ENCODE measurements at places on chromosomes 13 and 19. TPM values are rescaled to one million over a fixed set of nuclear protein-coding genes. Genes with fewer than 3 reads are reported as not detected.

GRCh38 chr19:44694184-44694579 lies 4.8 kb upstream of the CEACAM16 start:
- peaks cover 6% of the 10 kb centered on the region for H3K4me1 ChIP-seq
- H3K27ac ChIP-seq, result no peak overlapping the region
- DNase-seq, result no peak
- H3K4me3 ChIP-seq, result no peak overlapping the region
- H3K36me3 ChIP-seq, result no peaks in the 10 kb centered on the region

DNA sequence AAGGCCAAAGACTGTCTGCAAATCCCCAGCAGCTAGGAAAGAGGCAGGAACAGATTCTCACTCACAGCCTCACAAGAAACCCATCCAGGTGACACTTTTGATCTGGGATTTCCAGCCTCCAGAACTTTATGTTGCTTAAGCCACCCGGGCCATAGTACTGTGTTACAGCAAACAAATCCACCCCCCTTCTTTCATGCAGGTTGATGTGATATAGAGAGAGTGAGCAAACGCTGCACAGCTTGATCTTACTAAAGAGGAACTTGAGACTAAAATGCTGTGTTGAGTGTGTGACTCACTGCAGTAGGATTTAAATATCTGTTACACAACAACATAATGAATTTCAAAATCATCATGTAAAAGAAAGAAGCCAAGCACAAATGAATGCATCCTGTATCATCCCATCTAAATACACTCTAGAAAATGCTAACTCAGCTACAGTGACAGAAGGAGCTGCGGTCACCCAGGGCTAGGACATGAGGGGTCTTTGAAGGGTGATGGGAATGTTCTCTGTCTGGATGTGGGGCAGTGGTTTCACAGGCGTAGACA lies 32.2 kb downstream of the RCBTB2 start:
- peak overlapping the region; percentile 22 for H3K27ac ChIP-seq
- peaks cover 7% of the 10 kb centered on the region for H3K4me1 ChIP-seq
- H3K4me3 ChIP-seq, result no peak overlapping the region
- DNase-seq, result peak; percentile 88
- H3K36me3 ChIP-seq, result peaks cover 1% of the 10 kb centered on the region
- no peaks in the 10 kb centered on the region for H3K27me3 ChIP-seq

DNA sequence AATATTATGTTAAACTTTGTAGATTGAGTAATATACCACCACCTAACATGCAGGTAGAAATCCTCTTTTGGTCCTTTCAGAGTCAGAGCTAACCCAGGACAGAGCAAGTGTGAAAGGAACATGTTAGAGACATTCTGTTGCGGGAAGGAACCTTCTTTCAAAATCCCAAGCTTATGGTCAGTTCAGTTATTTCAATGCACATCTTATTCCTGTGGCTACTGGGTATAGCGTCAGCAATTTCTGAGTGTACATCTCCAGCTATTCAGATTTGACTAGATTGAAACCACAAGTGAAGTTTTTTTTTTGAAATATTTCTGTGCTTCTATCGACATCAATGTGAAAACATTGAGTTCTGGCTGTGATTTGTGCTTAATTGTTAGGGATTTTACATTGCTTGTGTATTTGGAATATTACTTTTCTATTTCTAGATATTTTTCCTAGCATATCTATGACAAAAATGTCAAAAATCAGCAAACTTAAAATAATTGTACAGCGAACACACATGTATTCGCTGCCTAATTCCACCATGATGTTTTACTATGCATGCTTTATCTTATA lies 165.3 kb downstream of the LMO7 start:
- H3K36me3 ChIP-seq, result peaks cover 5% of the 10 kb centered on the region
- peaks cover 7% of the 10 kb centered on the region for H3K4me1 ChIP-seq
- H3K27me3 ChIP-seq, result no peaks in the 10 kb centered on the region
- H3K27ac ChIP-seq, result no peak overlapping the region
- DNase-seq, result no peak
- no peak overlapping the region for H3K4me3 ChIP-seq

DNA sequence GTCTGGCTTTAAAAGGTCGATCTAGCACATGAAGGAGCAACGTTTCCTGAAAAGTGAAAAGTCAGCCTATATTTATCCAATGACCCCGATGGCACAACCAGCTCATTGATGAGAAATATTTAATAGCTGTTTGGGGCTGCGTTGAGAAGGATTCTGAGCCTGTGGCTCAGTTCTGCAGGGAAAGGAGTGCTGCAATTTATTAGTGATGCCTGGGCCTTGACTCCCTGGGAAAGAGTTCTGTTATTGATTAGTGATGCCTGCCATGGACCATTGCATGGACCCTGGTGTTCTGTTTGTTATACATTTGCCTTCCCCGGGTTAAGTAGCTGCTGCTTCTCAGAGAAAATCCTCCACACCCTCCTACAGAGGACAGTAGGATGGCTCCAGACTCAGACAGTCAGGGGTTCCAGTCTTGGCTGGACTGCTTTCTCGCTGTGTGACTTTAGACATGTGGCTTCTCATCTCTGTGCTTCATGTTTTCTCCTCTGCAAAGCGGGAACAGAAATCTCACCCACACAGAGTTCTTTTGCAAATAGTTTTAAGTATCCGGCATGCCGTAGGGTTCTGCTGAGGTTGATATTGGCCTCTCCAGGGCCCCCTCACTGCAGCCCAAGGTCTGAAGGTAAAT lies 17.7 kb upstream of the PTPRS start:
- peaks cover 4% of the 10 kb centered on the region for H3K27me3 ChIP-seq
- H3K27ac ChIP-seq, result no peak overlapping the region
- H3K36me3 ChIP-seq, result no peaks in the 10 kb centered on the region
- no peak overlapping the region for H3K4me3 ChIP-seq

DNA sequence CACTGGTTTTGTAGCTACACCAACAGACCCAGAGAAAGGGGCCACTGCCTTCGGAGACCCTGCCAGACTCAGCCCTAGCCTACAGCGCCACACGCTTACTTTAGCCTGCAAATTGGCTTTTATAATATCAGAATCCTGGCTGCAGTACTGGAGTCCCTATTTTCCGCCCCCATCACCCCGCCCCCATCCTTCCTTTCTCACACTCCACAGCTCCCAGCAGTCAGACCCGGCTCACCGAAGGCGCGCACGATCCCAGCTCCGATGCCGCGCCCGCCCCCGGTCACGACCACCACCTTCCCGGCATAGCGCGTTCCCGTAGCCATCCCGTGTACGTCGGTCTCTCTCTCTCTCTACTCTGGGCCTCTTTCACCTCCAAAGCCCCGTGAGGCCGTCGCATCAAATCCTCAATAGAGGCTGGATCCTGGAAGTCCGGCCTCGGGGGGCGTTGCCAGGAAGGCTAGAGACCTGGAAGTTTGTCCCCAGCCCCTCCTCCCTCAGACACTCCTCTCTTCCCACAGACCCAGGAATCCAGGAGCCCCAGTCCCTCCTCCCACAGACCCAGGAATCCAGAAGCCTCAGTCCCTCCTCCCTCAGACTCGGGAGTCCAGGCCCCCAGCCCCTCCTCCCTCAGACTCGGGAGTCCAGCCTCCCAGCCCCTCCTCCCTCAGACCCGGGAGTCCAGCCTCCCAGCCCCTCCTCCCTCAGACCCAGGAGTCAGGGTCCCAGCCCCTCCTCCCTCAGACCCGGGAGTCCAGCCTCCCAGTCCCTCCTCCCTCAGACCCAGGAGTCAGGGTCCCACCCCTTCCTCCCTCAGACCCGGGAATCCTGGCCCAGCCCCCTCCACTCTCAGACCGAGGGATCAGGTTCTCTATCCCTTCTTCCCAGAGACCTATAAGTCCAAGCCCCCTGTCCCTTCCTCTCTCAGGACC lies at the start of gene HSD17B14:
TSS of gene HSD17B14 (minus strand) at position 403 of the 929 bp plus-strand sequence. CDS start at position 323, 80 bp downstream.
- DNase-seq, result peak; percentile 69
- H3K4me1 ChIP-seq, result peaks cover 13% of the 10 kb centered on the region
- no peaks in the 10 kb centered on the region for H3K27me3 ChIP-seq
- H3K4me3 ChIP-seq, result peak within 1 kb of the TSS; percentile 64
- H3K36me3 ChIP-seq, result peaks cover 6% of the 10 kb centered on the region

- H3K27me3 ChIP-seq, result peaks cover 3% of the 10 kb centered on the region
- no peak overlapping the region for H3K27ac ChIP-seq
- H3K4me3 ChIP-seq, result no peak overlapping the region
- H3K4me1 ChIP-seq, result no peaks in the 10 kb centered on the region
- no peaks in the 10 kb centered on the region for H3K36me3 ChIP-seq
These were observed 40.6 kb downstream of the TNFSF11 start for GRCh38 chr13:42614436-42615035.

DNA sequence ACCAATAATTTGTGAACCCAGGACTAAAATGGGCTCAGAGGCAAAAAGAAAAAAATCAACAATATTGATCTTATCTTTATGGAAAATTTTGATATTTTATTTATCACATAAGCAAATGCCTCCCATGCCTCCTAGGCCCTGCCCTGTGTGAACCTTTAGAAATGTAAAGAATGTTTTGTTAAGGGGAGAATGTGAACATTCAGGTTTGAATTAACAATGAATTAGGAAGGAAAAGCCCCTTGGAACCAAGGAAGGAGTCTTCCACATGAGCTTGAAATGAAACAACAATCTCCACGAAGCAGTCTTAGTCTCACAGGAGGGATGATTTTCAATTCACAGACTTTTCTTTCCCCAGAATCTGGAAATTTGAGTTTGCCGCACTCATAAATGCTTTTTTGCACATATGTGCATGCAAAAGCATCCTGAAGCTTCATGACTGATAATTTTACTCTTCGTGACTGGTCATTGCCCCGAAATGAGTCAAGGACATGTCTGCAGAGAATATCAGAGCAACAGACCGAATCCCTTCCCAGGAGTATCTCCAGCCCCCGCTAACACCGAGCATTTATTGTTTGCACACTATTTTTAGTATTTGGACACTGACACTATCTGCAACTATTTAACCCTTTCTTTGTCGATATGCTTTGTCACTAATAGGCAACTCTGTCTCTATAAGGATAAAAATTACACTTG lies 135.2 kb downstream of the DCT start:
- no peaks in the 10 kb centered on the region for H3K36me3 ChIP-seq
- H3K27ac ChIP-seq, result no peak overlapping the region
- no peak for DNase-seq
- no peak overlapping the region for H3K4me3 ChIP-seq
- peaks cover 2% of the 10 kb centered on the region for H3K4me1 ChIP-seq

GRCh38 chr19:55341171-55341588 lies 1.5 kb downstream of the KMT5C start:
- H3K4me3 ChIP-seq, result peak overlapping the region; percentile 73
- peak; percentile 52 for DNase-seq

GRCh38 chr19:31629579-31630363 lies 280.5 kb upstream of the TSHZ3 start:
- H3K4me3 ChIP-seq, result no peak overlapping the region
- no peaks in the 10 kb centered on the region for H3K4me1 ChIP-seq
- H3K27me3 ChIP-seq, result no peaks in the 10 kb centered on the region
- no peaks in the 10 kb centered on the region for H3K36me3 ChIP-seq

DNA sequence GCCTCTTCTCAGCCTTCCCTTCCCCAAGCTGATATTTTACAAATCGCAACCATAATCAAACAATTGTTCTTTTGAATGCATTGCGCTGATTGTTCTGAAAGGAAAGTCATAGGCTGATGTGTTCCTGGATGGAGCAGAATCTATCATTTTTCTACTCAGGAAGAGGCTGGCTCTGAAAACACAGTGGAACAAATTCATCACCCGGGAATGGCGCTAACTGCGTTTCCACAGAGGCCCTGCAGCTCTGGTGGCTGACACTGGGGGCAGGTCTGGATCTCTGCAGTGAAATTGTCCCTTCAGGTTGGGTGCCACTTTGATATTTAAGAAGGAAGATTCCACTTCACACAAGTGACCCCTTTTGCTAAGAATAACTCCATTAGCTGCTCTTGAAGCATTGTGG lies 1060.8 kb downstream of the UQCRFS1 start:
- no peaks in the 10 kb centered on the region for H3K27me3 ChIP-seq
- H3K4me1 ChIP-seq, result no peaks in the 10 kb centered on the region
- no peak for DNase-seq
- no peak overlapping the region for H3K4me3 ChIP-seq

DNA sequence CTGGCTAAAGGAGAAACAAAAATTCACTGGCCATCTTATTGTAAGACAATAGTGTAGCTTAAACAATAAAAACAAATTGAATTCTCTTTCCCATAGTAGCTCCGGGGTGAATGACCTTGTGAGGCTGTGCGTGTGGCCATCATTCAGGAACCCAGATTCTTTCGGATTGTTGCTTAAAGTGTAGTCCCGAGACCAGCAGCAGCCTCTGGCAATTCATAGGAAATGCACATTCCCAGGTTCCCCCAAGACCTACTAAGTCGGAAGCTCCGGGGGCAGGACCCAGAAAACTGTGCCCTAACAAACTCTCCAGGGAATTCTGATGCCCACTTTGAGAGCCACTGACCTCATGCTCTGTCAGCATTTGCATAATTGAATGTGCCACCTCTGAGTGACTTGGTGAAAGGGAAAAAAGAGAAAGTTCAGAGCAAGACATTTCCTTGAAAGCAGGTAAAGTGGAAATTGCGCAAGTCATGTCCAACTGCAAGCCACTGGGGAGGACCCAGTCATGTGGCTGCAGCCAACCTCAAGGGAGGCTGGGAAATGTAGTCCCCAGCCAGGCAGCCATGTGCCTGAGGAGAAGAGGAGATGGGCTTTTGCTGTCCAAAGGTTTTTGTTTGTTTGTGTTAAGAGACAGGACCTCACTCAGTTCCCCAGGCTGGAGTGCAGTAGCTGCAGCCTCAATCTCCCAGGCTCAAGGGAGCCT lies 50.7 kb upstream of the PNMA8B start:
- H3K27me3 ChIP-seq, result no peaks in the 10 kb centered on the region
- H3K36me3 ChIP-seq, result no peaks in the 10 kb centered on the region
- H3K4me3 ChIP-seq, result no peak overlapping the region
- DNase-seq, result peak; percentile 15

GRCh38 chr19:41546386-41546789 lies 29.6 kb upstream of the CEACAM21 start:
- H3K27ac ChIP-seq, result no peak overlapping the region
- no peaks in the 10 kb centered on the region for H3K36me3 ChIP-seq
- H3K4me1 ChIP-seq, result no peaks in the 10 kb centered on the region
- peaks cover 3% of the 10 kb centered on the region for H3K27me3 ChIP-seq
- DNase-seq, result no peak

GRCh38 chr13:32086366-32086765 lies 54.8 kb downstream of the FRY start:
- H3K27ac ChIP-seq, result no peak overlapping the region
- DNase-seq, result peak; percentile 15
- no peaks in the 10 kb centered on the region for H3K27me3 ChIP-seq
- no peaks in the 10 kb centered on the region for H3K36me3 ChIP-seq
- H3K4me1 ChIP-seq, result no peaks in the 10 kb centered on the region

- no peak overlapping the region for H3K27ac ChIP-seq
- no peaks in the 10 kb centered on the region for H3K4me1 ChIP-seq
- no peak overlapping the region for H3K4me3 ChIP-seq
- no peaks in the 10 kb centered on the region for H3K36me3 ChIP-seq
These were observed 4.0 kb upstream of the IRGC start for GRCh38 chr19:43711751-43712355.

FUT2 gene
- under 0.01 TPM for total RNA-seq

CEBPA gene
- total RNA-seq, result 0.51 TPM

DKKL1 gene
- total RNA-seq, result 0.26 TPM

SELENOV gene
- not detected for total RNA-seq

SYNGR4 gene
- total RNA-seq, result not detected

IL4I1 gene
- total RNA-seq, result 1.5 TPM

NUDT19 gene
- 7.8 TPM for total RNA-seq

ZNF681 gene
- total RNA-seq, result 0.66 TPM

PRTN3 gene
- total RNA-seq, result not detected

ZNF814 gene
- 3.9 TPM for total RNA-seq

UBL3 gene
- total RNA-seq, result 10.0 TPM

Data from fibroblast of lung (primary cell).